AML-193 (cell line): ENCODE measurements at places on chromosomes 12 and 14.

- peak; percentile 58 for DNase-seq
Observed at GRCh38 chr12:65156366-65156841, 13.0 kb upstream of the LEMD3 start.

GRCh38 chr12:106142591-106143261 is 4.0 kb upstream of the NUAK1 start:
- DNase-seq, result no peak

- no peak for DNase-seq
Observed at GRCh38 chr12:77878901-77879300, 48.2 kb downstream of the NAV3 start.

DNA sequence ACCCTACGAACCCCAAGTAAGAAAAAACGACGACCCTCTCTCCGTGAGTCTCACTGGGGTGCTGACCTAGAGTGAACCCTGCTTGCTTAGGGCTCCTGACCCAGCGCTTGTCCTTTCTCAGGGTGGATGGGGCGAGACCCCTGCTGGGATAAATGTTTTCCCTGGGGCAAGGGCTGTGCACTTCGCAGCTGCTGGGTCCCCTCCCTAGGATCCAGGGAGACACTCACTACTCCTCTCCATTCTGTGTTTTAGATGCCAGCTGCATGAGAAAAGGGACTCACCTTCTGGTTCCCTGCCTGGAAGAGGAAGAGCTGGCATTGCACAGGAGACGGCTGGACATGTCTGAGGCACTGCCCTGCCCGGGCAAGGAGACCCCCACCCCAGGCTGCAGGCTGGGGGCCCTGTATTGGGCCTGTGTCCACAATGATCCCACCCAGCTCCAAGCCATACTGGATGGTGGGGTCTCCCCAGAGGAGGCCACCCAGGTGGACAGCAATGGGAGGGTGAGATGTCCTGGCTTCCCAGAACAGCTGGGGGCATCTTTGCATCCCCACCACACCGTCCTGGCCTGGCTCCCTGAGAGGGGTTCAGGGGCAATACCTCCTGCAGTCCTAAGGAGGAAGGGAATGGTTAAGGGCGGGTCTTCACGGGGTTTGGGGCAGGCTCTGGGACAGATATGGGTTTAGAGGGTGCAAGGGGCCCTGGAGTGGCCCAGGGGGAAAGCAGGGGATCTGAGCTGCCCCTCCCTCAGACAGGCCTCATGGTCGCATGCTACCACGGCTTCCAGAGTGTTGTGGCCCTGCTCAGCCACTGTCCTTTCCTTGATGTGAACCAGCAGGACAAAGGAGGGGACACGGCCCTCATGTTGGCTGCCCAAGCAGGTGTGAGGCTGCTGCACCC is 663 bp downstream of the ANKRD33 start:
- DNase-seq, result no peak

DNA sequence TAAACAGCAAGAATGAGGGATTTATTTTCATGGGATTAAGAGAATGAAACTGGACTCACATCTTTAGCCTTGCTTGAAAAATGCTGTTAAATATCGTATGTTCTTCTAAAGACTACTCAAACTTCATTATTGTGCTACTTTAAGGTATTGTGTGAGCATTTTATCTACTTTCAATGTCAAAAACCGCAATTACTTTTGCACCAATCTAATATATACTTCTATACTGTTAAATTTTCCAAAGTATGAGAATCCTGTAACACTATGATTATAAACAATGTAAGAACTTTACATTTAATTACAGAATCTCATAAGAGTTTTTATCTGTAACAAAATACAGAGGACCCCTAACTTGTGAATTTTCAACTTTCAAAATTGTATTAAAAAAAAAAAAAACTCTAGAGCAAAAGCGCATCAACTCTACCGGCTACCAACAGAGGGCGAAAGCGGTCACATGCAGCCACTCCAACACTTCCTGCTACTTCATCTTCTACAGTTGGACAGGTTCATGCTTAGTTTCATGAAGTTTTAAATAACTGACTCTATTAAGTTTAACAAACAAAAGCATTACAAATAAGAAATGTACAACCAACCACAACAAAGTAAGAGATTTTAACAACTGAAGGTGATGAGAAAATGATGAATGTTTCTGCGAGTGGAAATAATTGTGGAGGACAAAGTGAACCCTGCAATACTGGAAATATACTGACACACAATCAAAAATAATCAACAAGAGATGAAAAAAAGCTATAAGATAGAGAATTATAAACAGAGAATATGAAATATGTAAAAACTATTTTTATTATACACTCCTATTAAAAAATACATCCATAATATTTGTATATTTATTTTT is 210.9 kb downstream of the MED13L start:
- peak; percentile 54 for DNase-seq

GRCh38 chr12:14828892-14829291 is 14.4 kb downstream of the ART4 start:
- no peak for DNase-seq

- DNase-seq, result no peak
Observed at GRCh38 chr12:24230061-24230701, 280.7 kb upstream of the SOX5 start.

GRCh38 chr12:130847112-130847511 is 8.1 kb upstream of the STX2 start:
- no peak for DNase-seq

DNA sequence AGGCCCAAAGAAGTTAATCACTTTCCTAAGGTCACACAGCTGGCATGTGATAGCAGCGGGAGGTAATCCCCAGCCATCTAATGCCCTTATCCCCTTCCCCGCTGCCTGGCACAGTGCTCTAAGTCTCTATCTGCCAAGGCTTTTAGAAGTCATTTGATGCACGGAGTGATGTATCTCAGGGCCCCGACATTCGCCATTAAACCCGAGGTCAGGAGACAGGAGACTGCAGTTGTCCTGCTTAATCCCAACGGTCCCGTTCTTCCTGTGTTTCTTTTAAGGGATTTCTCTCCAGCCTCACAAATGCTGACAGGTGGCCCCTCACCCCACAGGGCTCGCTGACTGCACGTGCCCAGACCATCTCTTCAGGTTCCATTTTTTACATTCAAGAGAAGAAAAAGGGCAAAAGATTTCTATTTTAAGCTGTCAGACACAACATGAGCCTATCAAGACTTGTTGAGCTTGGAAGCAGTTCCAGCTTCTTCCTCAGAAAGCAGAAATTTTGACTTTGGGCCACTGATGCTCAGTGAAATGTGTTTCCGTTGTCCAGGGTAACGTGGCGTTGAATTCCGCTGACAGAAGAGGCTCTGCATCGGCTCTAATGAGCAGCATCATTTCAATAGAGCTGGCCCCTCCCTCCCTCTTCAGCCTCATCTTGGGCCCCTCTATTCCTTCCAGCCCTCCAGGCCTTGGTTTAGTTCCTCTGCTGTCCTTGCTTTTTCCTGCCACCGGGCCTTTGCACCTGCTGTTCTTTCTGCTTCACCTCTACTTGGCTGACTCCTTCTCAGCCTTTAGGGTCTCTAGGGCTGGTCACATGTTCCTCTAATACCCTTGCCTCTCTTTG is 171.5 kb downstream of the CHST11 start:
- no peak for DNase-seq

- no peak for DNase-seq
Observed at GRCh38 chr14:90651271-90651804, 164.9 kb downstream of the TTC7B start.

DNA sequence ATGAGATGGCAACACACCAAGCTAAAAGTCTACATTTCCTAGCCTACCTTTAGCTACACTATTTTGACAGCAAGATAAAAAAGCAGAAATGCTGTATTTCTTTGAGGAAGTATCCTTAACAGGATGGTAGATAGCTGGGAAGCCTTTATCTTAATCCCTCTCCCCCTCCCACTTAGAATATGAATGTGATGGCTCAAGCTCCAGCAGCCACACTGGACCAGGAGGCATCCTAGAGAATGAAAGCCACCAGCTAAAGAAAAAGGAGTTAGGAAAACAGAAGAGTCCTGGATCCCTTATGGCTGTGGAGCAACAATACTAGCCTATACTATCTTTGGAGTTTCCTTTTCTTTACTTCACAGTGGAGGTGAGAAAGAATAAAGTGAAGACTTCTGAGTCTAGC is 15.1 kb downstream of the NAP1L1 start:
- no peak for DNase-seq

DNA sequence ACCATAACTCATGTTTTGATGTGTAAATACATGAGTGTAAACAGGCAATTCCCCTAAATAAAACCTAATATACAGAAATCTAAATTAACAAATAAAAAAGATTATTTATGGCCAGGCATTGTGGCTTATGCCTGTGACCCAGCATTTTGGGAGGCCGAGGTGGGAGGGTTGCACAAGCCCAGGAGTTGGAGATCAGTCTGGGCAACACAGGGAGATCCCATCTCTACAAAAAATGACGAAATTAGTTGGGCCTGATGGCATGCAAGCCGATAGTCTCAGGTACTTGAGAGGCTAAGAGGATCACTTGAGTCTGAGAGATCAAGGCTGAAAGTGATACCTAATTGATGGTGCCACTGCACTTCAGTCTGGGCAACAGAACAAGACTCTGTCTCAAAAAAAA is 48.7 kb downstream of the BCAT1 start:
- DNase-seq, result no peak

GRCh38 chr12:75289753-75290152 is 40.4 kb downstream of the CAPS2 start:
- peak; percentile 13 for DNase-seq

DNA sequence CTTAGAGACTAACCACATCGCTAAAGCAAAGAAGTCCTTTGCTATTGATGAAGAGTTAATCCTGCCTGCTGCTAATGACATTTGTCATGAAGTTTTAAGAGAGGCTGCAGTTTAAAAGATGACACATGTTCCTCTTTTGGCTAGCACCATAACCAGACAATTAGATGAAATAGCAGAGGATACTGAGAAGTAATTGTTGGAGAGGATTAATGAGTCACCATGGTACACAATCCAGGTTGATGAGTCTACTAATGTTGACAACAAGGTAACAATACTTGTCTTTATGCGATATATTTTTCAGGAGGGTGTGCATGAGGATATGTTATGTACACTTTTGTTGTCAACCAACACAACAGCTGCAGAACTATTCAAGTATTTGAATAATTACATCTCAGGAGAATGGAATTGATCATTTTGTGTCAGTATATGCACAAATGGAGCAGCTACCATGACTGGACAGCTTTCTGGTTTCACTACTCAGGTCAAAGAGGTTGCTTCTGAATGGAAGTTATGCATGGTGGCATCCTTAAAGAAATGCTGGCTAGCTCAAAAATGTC is 56.7 kb downstream of the LRRIQ1 start:
- no peak for DNase-seq

- DNase-seq, result no peak
Observed at GRCh38 chr12:30457621-30458289, 237.9 kb downstream of the IPO8 start.

- DNase-seq, result no peak
Observed at GRCh38 chr12:40015345-40015744, 90.5 kb downstream of the SLC2A13 start.

DNA sequence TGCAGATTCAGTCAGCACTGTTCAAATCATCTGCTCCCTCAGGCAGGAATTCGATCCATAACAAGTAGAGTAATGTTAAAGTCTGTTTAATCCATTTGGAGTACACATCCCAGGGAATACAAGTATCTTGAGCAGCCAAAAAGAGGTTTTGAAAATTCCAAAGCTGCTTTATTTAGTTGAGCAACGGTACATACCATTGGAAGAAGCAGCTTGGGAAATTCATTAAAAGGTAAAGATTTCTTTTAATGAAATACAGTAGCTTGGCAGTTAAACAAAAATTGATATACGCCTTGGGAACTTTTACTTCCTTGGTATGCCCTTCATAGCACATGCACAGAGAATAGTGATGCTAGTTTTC is 153.8 kb downstream of the LRIG3 start:
- no peak for DNase-seq

- no peak for DNase-seq
Observed at GRCh38 chr14:87998482-87998881, 5.5 kb upstream of the GALC start.

GRCh38 chr14:36829547-36829946 is 167.9 kb downstream of the PAX9 start:
- no peak for DNase-seq

DNA sequence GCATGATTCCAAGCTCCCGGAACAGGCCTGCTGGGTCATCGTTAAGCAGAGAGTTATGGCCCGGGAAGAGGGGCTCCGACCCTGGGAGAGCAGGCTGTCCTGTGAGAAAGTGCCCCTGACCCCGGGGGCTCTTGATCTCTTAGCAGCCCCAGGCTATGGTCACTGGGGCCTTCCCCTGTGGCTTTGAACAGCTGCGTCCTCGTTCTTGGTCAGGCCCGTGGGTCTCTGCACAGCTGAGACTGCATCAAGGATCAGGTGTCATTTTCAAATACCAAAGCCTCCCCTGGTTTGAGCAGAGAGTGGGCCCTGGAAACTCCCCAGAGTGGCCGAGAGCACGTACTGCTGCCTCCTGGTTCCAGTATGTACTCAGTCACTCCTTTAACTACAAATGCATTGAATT is 114.8 kb downstream of the ESRRB start:
- no peak for DNase-seq

GRCh38 chr14:57508756-57509155 is 15.1 kb upstream of the CCDC198 start:
- DNase-seq, result no peak

DNA sequence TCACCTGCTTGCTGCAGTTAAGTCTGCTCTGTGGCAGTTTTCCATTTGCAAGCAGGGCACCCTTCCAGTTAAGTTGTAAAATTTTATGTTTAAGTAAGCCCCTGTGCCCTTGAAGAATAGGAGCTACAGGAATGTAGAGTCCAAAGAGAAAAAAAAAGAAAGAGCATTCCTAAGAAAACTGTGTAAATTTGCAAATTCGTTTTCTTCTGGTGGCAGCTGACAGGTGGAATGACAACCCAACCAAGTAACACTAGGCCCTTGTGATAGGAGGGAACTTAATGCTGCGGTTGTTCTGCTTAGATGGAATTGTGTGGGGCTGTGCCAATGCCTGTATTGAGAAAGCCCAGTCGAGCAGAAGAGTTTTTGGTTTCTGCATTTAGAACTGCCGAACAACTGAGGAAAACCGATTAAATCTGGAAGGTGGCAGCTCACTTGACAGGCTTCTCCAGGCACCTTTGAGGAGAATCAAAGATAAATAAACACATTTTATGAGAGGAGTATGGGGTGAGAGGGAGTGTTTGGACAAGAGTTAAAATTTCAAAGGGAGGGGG is 280.0 kb downstream of the RAD51B start:
- no peak for DNase-seq

GRCh38 chr12:91215940-91216454 is 33.4 kb upstream of the DCN start:
- no peak for DNase-seq

DNA sequence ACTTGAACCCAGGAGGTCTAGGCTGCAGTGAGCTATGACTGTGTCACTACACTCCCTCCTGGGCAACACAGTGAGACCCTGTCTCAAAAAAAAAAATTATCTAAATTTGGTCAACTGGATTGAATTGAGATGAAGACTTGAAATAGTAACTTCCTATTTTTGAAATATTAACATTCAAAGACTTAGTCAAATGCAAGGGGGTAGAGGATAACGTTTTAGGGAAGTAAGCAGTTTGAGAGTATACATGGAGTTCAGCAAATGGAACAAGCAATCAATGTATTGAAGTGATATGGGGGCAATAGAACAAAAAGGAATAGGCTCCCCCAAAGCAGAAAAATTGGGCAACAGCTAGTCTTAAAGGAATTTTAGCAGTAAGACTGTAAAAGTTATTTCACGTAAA is 4.6 kb upstream of the MFAP5 start:
- DNase-seq, result peak; percentile 71

GRCh38 chr14:80427101-80427500 is 215.8 kb upstream of the DIO2 start:
- DNase-seq, result no peak
